Esophagus squamous epithelium (tissue), 5 donors: ENCODE measurements at places on chromosomes 13 and 19.

GRCh38 chr13:37914781-37915391 is 45.3 kb upstream of the TRPC4 start:
- DNase-seq: no peak

GRCh38 chr19:45779231-45780145 is 2.8 kb downstream of the DMPK start:
- peak; percentile 55 for DNase-seq

DNA sequence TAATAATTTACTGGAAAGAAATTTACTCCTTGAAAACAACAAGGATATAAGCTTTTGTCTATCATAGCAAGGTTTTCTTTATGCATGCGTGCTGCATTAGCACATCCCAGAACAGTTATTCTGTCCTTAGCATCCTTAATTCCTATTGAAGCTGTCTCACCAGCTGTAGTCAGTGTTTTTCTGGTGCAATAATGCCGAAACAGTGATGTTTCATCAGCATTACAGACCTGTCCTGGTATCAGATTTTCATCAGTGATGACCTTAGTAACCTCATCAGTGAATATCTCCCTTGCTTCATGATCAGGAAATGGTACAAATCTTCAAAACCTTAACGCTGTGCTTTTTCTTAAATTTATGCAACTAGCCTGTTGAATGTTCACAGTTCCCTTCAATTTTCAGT is 264.7 kb upstream of the STARD13 start:
- DNase-seq: no peak

GRCh38 chr19:28019371-28019770 is 1193.6 kb downstream of the UQCRFS1 start:
- no peak for DNase-seq

DNA sequence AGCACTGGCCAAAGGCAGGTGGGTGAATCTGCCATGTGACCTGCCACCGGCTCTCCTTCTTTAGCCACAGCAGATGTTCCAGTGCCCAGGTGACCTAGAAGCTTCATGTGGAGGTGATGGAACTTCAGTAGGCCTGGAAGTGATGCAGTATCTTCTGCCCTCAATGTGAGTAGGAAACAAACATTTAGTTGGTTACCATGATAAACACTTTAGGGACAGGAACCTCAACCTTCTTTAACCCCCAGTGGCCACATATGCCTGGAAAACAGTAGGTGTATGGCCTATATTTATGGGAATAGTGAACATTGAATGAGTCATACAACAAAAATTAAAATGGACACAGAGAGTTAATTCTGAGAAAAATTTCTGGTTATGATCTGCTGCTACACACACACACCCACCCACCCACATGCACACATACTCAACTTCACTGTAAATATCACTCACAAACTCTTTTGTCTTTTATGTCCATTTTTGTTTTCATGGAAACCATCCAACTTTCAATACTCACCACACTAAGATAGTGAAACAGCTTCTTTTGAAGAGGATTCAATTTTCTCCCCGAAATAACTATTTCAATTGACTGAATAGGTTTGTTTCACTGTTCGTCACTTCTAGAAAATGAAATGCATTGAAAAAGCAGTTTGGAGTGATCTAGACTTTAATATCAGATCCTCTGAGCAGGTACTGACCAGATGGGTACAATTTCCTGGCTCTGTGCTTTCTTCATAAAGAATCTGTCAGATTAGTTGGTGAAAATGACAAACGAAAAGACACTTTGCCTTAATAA is 97.3 kb downstream of the STARD13 start:
- DNase-seq: no peak

GRCh38 chr19:57653689-57654088 is 15.0 kb upstream of the ZSCAN4 start:
- DNase-seq: no peak

DNA sequence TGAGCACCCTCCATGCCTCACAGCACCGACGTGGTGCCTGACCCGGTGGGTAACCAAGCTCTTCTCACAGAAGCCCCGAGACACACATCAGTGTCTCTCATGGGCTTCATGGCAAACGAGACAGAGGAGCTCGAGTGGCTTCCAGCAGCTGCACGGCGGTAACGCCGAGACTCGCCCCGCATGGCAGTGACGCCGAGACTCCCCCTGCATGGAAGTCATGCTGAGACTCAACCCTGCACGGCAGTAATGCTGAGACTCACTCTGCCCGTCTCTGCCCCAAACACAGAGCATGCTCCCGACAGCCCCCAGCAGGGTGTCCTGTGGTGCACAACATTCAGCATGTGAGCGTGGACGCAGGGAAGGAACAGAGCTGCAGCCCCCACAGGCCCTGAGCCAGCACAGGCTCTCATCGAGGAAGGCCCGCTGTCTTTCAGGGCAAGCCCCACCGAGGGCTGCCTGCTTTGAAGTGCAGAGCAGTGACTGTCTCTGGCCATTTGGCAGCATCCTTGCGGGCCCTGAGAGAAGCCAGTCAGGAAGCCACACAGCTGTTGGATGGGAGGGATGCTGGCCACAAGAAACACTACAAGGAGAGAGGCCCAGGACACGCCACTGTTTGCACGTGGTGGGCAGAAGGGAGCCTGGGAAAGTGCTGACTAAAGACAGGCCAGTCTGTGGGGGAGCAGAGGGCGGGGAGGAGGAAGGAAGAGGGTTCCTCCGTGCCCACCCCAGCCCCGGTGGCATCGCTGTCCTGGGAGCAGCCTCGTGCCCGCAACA is 9.5 kb downstream of the GAS6 start:
- DNase-seq: no peak

DNA sequence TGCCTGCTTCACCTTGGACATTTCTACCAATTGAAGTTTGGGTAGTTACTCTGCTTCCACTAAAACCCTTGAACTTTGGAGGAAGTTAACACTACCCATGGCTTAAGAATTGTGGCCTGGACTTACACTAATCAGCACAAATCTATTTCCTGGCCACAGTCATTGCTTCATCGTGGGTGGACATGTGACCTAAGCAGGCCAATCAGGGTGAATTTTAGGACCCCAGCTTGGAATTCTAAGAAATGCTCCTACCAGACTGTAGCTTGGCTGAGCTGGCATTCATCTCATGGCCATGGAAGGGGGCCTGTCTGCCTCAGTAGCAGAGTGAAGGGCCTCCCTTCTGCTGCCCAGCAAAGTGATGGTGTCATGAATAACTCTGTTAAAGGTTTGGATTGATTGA is 58.3 kb upstream of the SLC15A1 start:
- DNase-seq: no peak

GRCh38 chr13:30711375-30711774 is 24.0 kb upstream of the ALOX5AP start:
- no peak for DNase-seq
